ENCODE measurements at places on chromosomes 7 and 10.

DNA sequence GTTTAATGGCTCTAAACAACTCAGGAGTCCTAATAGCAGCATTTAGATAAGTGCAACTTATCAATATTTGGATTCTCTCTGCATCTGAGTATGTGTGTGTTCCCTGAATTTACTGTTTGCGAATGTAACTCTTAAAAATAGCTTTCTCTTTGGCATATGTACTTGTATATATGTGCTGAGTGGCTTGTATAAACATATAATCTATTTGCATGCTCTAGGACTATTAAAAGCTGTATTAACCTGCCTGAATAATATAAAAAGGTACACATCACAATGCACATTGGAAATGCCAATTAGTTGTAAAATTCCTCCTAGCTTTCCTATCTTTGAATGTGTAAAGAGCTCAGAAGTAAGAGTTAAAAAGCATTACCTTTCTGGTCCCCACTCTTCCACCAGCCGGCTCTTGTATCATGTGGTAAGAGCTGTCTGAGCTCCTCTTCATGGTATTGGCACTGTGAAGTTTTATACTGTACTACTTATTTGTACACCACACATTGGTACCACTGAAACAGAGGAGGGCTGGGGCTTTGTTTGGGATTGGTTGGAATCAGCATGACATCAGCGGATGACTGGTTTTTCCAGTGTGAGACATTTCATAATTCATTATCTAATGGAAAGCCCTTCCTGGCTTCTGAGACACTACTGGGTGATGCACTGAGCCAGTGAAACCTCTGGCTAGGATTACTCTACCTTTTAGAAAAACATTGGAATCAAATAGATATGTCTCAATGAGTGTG, at the start of gene INHBA:
INHBA (minus strand) TSS at position 456 of the 737 bp plus-strand sequence. CDS start 2,716 bp downstream, outside the sequence.
- DNase-seq: no peak

GRCh38 chr10:60975716-60976115, 31.7 kb upstream of the RHOBTB1 start:
- DNase-seq: no peak

GRCh38 chr7:51451751-51452476, 135.3 kb upstream of the COBL start:
- DNase-seq: no peak

GRCh38 chr10:132837905-132838304, 52.0 kb upstream of the NKX6-2 start:
- no peak for DNase-seq

GRCh38 chr7:32639122-32639521, 143.8 kb downstream of the AVL9 start:
- DNase-seq: no peak

DNA sequence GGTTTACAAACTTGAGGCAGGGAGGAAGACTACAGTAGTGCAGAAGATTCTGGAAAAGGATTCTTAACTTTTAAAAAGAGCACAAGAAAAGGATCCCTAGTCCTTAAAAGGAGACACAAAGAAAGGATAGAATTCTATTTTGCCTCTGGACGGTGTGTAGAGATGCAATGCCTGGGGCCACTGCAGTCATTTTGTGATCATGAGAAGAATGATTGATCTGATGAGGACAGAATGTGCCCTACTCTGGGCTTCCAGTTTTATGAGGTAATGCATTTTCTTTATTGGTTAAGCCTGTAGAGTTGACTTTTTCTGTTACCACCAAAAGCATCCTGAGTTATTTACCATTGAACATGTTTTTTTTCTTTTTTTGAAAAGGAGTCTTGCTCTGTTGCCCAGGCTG, 28.3 kb upstream of the UCMA start:
- DNase-seq: no peak

DNA sequence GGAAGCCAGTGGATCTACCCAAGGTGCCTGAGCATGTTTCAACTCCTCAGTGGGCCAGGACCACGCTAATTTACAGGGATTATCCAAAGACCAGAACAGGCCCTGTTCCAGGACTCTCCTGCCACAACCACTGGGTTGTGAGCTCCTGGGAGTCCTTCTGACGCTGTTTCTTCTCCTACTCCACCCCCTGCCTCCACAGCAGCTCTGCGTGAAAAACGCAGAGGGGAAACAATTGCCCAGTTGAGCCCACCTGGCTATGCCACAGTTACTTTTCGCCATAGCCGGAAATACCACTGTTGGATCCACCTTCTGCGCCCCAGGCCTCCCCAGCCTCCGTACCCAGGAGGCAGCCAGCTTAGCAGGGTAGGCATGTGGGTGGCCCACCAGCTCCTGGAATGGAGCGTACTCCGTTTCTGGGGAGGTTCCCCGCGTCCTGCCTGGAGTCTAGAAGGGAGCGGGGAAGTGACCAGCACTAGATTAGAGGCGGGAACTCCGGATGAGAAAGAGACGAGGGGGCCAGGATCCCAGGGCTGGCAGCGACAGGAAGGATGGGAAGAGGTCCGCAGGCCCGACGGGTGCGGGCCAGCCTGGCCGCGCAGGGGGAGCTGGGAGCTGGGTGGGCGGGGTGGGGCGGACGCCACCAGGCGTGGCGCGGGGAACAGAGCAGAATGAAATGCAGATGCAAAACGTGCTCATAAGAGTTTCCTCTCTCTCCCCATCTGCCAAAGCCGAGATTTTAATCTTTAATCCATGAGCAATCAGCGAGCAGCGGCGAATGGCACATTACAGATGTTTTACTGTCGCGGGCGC, 32.1 kb upstream of the PAX2 start:
- no peak for DNase-seq

DNA sequence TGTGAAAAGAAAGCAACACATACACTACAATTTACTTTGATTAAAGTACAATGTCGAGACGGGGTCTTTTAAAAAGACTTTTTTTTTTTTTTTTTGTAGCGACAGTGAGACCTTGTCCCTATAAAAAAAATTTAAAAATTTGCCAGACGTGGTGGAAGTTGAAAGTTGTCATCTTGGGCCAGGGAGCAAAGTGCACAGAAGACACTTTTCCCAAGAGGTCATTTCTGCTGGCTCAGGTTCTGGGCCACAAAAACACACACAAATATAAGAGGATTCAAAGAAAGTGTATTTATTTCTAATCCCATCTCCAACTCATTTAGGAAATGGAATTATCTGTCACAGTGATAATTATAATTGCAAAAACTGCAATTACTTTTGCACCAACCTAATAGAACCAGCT, 24.7 kb downstream of the SLC26A3 start:
- DNase-seq: no peak

- no peak for DNase-seq
These were observed 664 bp upstream of the HPS6 start for GRCh38 chr10:102064503-102064867.

DNA sequence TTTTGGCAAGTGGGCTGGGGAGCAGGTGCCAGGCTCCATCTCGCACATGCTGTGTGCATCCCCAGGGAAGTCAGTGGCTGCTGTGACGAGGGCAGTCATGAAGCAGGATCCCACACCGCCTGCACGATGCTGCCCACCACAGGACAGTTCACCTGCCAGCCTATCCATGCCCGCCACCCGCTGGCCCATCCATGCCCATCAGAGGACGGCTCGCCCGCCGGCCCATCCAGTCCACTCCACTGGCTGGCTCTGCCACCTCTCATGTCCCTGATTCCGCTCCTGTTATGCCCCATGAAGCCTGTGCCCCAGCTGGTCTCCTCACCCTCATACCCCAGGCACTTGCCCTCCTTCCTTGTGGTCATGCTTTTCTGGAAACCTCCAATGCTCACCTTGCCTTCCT, 18.2 kb upstream of the INMT start:
- no peak for DNase-seq

GRCh38 chr7:148700661-148701064, 2.0 kb downstream of the CUL1 start:
- no peak for DNase-seq

- DNase-seq: no peak
These were observed 237.7 kb downstream of the FANK1 start for GRCh38 chr10:126133906-126134656.

- DNase-seq: no peak
These were observed 151.0 kb upstream of the NEBL start for GRCh38 chr10:21048068-21048467.

DNA sequence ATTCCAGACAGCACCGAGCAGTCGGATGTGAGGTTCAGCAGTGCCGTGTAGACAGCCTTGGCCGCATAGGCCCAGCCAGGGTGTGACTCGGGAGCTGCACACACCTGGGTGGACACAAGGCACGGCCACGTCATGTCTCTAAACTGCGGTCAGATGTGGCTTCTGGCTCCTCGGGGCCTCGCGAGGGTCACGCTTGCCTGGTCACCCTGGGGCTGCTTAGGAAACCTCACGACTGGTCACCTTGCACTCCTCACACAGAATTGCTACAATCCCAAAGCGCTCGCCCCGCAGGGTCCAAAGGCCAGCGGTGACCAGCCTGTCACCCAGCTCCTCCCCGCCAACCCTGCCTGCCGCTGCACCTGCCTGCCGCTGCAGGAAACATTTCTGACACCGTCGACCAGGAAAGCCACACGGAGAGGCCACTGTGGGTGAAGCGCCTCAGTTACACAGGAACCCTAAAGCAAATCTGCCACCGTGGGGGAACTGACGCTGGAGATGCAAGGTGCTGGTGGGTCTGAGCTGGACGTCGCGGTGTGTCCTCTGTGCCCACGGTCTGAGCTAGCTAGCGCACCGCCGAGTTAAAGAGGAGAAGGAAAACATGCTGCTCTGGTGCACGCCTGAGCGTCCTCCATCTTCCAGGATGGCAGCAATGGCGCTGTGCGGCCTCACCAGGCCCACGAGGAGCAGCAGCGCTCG, 5.0 kb downstream of the GPER1 start:
- no peak for DNase-seq

DNA sequence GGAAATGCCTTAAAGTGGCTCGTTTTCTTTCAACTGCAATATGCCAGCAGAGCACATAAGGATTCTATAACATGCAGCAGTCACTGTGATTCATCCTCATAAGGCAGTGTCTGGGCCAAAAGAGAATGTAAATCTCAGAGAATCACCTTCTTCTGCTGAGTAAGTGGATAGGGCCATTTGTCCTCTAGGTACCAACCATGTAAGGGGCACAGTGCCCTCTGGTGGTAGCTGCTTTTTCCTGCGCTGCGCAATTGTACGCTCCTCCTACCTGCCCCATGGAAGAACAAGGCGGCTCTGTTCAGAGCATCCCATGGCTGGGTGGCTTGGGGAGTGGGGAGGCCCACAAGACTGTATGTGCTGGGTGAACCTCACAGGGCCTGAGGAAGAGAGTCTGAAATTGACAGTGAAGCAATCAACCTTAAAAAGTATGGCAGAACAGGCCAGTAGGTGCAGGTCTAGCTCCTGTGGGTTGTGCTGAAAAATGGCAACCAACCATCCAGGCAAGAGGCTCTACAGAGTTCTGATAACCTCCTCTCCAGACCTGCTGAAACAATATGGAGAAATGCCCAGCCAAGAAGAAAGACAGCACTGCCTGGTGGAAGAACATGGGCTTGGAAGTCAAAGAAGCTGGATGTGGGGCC, 78.6 kb upstream of the C10orf90 start:
- DNase-seq: peak; percentile 87

GRCh38 chr10:125762692-125763648, 12.7 kb downstream of the MMP21 start:
- no peak for DNase-seq

- no peak for DNase-seq
These were observed 59.5 kb downstream of the ST8SIA6 start for GRCh38 chr10:17394854-17395253.

DNA sequence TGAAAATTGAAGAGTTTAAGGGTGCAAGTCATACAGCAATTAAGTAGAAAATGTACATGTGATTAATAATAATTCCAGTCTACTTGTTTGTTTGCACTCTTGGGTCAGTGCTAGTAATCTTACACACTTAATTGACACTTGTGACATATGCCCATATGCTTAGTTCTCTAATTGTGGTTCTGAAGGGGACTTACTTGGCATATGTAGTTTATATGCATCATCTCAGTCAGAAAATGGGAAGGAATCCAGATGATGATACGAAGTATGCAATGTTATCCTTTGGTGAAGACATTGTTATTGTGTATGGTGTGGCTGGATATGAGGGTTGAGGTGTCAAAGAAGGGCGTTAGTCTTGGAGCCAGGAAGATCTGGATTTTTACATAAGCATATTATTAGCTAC, 193.5 kb upstream of the HDAC9 start:
- DNase-seq: no peak

- DNase-seq: no peak
These were observed 194.0 kb upstream of the AHR start for GRCh38 chr7:17104419-17104818.

Measured in globus pallidus (tissue), 1 donor.